NCI-H187 treated with DMSO at 0.1 percent for 48 hours (cell line): ENCODE measurements at places on chromosomes 12 and 14.

GRCh38 chr14:55523321-55523720 lies 56.7 kb upstream of the KTN1 start:
- no peak for DNase-seq

GRCh38 chr12:69102856-69103255 lies 136.5 kb upstream of the CPSF6 start:
- no peak for DNase-seq

GRCh38 chr14:68470361-68470760 lies 322.5 kb downstream of the ZFP36L1 start:
- no peak for DNase-seq

DNA sequence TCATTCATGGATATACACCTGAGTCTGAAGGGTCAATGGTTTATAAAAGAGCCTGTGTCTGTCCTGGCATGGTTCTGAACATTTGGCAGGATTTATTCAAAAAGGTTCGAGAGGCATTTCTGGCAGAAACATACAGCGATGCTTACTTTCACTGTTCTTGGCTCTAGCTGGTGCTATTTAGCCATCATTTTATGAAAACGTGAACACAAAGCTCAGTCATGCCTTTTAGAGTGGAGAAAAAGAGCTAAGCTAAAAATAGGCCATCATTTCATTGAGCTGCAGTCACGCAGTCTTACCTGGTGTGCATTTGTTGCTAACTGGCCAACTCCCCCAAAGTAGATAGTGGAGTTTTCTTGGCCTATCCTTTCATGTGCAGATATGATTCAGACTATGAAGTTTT lies 1209.5 kb downstream of the SLC16A7 start:
- DNase-seq: no peak

DNA sequence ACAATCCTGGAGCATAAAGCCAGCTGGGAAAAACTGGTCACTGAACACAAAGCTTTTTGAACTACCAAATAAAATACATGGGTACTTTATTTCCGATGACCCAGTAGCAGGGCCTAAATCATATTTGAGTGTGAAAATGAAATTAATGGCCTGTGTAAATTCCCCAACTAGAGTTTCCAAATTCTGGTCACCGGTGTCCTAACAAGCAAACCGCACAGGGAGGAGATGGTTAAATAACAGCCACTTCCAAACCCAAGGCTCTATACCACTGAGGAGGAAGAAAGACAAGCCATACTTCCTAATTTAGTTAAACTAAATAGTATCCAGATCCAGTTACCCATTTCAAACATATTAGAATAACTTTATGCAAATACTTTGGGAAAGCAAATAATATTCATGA lies 40.1 kb upstream of the DUSP6 start:
- DNase-seq: no peak

DNA sequence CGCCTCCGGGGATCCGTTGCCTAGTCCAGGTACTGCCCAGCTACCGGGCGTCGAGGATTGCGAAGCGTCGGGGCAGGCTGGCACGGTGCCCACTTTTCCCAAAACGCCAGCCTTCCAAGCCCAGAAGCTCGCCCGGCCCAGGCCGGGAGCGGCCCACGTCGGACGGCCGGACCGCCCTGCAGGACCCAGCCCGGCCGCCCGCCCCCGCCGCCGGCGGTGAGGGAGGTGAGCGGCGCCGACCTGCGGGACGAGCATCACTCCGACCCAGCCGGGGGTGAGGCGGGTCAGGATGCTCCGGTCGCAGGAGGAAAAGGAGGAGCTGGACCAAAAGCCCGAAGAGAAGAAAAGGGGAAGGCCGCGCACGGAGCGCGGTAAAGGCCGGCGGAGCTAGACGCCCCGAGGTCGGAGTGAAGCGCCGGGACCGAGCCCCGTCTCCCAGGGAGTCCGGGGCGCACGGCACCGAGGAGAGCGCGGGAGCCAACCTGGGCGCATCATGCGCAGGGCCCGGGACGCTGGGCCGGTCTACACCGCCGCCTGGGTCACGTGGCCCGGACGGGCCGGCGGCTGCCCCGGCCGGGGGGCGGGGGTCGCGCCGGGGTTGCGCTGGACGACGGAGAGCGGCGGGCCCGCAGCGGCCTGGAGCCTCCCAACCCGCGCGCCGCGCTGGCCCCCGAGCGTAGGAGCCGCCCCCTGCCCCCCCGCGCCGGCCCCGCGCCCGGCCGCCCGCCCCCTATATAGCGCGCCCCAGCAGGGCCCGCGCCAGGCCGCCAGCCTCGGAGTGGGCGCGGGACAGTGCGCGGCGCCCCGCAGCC lies at the start of gene AQP5:
TSS of gene AQP5 (plus strand) at position 762 of the 812 bp plus-strand sequence. CDS start 146 bp downstream, outside the sequence.
- no peak for DNase-seq

DNA sequence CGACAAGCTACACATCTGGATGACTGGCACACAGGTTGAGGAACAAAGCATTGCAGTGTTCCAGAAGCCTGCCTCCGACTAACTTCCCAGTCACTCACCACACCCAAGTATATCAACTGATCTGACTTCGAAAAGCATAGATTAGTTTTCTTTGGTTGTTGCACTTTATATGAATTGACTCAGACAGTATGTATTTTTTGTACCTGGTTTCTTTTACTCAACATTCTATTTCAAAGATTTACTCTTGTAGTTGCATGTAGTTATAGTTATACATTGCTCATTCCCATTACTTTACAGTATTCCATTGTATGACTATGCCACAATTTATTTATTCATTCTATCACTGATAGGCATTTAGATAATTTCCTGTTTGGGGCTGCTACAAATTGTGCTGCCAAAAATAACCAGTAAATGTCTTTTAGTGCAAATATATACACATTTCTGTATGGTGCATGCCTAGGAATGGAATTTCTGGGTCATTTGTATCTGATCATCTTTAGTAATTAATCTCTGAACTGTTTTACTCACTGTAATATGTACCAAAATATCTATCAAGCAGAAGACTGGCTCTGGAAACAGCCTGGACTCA lies 17.8 kb downstream of the PLCZ1 start:
- no peak for DNase-seq

DNA sequence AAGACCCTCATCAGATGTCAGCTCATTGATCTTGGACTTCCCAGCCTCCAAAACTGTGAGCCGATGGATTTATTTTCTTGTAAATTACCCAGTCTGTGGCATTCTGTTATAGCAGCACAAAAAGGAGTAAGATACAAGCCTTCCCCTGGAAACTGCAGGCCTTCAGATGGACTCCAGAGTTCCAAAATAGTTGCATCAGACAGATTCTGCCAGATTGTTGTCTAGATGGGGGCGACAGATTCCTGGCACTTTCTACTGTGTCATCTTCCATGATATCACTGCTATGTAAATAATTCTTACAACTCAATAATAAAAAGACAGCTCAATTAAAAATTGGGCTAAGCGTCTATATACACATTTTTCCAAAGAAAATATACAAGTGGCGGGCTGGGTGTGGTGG lies 17.2 kb upstream of the MARK3 start:
- no peak for DNase-seq

- no peak for DNase-seq
Observed at GRCh38 chr14:89418976-89419375, 1.9 kb upstream of the FOXN3 start.

GRCh38 chr12:90819709-90820108 lies 135.3 kb downstream of the CCER1 start:
- DNase-seq: no peak

DNA sequence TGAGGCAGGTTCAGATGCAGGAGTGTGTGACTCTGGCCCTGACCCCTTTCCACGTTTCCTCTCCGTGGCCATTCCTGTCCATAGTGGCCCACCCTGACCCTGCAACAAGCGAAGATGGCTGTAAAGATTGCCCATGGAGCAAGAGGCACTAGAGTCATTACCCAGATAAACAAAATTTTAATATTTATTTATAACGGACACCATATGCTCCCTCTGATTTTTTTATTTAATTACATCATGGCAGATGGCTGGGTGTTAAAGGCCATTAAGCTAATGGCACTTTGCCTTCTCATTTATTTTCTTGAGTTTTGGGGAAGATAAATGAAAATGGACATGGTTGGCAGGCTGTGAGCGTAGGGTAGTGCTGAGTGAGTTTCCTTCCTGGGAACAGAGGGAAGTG lies 58.7 kb downstream of the WSCD2 start:
- DNase-seq: no peak

GRCh38 chr14:70934502-70935134 lies 27.4 kb downstream of the PCNX1 start:
- DNase-seq: no peak

- no peak for DNase-seq
Observed at GRCh38 chr12:89779090-89779489, 70.5 kb upstream of the ATP2B1 start.

GRCh38 chr12:92124689-92125029 lies 21.0 kb downstream of the BTG1 start:
- DNase-seq: no peak

- no peak for DNase-seq
Observed at GRCh38 chr14:54259821-54260220, 137.0 kb upstream of the CDKN3 start.

DNA sequence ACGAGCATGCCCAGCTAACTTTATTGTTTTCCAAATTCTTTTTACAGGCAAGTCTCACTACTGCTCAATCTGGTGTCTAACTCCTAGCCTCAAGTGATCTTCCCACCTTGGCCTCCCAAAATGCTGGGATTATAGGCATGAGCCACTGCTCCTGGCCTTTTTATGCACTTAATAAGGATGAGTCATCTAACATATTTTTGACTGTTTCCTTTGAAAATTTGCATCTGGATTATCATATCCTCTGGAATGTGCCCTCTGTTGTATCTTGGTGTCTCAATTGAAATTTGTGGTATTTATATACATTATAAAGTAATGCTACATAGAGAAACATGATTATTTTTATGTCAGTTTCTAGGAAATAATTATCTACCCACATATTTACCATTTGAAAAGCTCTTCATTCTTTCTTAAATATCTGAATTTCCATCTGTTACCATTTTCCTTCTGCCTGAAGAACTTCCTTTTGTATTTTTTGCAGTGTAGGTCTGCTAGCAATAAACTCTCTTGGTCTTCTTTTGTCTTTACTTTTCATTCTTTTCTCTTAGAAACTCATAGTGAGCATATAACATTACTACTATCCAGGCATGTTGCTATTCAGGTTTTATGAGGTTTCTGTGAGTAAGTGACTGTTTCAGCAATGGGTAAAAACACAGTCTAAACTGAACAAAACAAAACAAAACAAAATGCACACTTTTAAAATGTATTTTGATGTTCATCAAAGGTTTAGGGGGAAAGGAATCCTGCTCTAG lies 52.8 kb upstream of the CNOT2 start:
- no peak for DNase-seq

DNA sequence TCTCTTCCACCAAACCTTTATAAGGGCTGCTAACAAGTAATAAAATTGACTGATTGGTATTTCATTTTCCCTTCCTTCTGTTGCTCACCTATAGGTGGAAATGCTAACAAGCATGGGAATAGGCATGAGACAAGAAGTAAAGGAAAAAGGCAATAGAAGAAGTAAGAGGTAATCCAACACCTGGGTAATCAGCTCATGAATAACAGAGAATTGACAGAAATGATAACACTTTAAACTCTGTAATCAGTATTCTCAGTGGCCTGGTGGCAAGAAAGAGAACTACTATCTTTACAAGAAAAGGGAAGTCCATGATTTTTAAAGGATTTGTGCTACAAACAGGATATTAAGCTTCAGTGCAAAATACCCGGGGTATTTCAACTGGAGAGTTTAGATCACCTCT lies 737.8 kb downstream of the RERGL start:
- DNase-seq: no peak

- DNase-seq: no peak
Observed at GRCh38 chr12:6346235-6346832, 4.5 kb upstream of the TNFRSF1A start.

- DNase-seq: no peak
Observed at GRCh38 chr14:73710737-73711136, 3.4 kb downstream of the PNMA1 start.

DNA sequence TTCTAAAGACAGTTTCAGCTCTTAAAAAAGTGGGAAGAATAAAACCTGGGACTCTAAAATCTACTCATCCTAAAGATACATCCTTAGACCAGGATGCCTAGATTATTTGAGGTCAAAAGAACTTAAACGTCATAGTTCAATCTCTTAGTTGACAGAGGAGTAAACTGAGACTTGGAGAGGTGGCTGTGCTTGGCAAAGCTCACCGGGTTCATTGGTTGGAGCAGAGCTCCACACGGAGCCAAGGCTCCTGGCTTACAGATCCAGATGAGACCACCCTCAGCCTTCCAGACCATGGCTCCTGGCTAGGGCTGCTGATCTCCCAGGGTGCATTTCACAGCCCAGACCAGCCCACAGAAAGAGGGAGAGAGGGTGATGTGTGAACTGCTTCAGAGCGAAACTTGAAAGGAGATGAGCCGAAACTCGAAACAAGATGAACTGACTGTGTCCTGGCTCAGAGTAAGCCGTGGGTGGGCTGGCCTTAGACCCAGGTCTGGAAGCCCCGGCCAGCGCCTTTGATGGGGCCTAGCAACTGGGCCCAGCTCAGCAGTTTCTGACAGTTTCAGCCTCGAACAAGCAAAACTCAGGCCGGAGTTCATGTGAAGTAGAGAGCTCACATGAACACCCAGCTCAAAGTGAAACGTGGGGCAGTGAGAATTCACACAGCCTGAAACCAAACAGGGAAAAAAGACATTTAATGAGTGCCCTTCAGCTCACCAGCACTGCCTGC lies 1044.8 kb downstream of the BCL11B start:
- no peak for DNase-seq

DNA sequence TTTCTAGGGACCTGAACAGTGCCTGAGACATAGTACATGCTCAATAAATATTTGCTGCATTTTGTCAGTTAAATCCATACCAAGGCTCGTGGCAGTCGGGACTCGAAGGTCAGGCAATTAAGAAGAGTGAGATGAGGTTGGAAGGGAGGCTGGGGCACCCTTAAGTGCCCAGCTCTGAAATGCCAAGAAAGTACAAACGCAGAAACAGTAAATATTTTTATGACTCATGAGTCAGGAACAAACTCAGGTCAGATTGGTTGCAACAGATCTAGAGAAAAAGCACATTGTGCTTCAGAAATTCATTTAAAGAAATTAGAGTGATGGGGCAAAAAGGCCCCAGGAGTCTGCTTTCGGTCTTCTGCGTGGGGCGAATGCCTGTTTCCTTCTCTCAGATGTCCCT lies 83.0 kb upstream of the FZD10 start:
- no peak for DNase-seq

GRCh38 chr14:26330982-26331381 lies 266.9 kb downstream of the NOVA1 start:
- no peak for DNase-seq

DNA sequence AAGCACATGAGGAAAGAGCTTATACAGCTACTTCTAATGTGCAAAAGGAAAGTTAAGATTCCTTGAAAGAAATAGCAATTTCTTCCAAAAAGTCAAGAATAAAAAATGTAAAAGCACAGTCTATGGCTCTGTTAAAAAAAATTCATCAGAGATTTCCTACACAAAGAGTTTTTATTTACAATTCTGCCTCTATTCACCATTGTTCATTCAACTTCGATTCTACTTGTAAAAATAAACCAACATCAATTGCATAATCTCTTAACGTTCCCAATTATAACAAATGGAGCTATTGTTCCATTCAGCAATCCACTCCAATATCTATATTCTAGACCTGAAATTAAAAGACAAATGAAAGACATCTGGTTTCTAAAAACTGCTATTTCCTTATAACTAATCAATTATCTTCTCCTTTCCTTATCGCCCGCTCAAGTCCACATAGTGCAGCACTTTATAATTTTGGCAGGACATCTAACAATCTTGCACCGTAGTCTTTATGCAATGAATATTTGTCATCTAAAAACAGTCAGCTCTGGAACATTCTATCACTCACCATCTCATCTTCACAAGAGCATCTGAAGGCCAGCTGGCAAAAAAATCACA lies 6.2 kb downstream of the EIF2S3B start:
- DNase-seq: no peak
